Islet precursor cell (in vitro differentiated cells): ENCODE measurements at places on chromosomes 12 and 14.

GRCh38 chr14:105471297-105471821 is 3.3 kb upstream of the CRIP2 start:
- DNase-seq = no peak

- no peak for DNase-seq
Observed at GRCh38 chr14:85566603-85567002, 36.7 kb downstream of the FLRT2 start.

GRCh38 chr14:32230695-32231280 is 27.7 kb upstream of the RNU6-8 start:
- no peak for DNase-seq

DNA sequence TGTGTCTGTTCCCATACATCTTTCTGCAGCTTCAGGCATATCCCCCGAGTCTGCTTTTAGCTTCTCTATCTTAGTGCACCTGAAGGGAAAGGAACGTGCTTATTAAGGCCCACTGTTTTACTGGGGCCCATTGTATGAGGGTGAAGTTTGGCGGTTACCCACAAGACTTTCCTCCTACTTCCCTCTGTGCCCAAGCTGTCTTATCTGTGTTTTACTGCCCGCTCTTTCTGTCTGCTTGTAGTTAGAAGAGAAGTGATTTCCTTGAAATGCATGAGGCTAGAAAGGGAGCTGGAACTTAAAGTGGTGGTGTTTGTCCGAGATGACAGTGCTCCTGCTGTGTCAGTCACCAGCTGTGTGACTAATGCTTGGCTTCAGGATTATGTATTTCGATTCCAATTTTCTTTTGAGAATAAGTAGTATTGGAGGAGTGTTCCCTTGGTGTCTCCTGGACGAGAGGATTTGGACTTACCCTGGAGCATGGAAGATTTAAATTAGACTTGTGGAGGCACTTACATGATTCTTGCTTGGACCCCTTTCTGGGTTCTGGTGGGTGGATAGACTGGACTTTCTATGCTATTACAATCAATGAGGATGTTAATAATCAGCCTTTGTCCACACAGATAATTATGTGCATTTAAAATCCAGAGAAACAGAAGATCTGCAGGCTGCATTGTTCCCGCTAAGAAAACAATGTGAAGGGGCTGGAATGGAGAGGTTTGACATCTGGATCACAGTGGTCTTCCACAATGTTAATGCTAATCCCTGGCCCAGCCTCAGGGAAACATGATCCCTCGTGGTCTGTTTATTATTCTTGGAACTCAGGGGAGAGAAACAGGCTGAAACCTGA is 13.9 kb upstream of the KRT86 start:
- no peak for DNase-seq

DNA sequence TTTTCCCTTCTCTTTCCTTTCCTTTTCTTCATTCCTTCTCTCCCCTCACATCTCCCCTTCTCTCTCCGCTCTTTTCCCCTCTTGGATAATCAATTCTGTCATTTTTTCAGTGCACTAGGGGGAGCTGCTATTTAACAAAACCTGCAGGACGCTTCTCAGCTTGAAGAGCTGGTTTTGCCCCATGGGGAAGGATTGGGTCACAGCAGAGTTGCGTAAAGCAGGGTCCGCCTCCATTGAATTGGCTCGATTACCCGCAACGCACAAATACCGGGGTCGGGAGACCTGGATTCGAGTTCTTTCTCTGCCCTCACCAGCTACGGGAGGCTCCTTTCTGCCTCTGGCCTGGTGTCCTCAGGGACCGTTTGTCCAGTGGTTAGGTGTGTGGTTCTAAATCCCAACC is 42.1 kb upstream of the CHGA start:
- no peak for DNase-seq

- DNase-seq = no peak
Observed at GRCh38 chr12:51415931-51416330, 8.7 kb upstream of the SLC4A8 start.

- DNase-seq = no peak
Observed at GRCh38 chr12:94621662-94622359, 28.5 kb downstream of the TMCC3 start.

GRCh38 chr12:94550964-94551363 is 91.3 kb upstream of the CEP83 start:
- no peak for DNase-seq

- no peak for DNase-seq
Observed at GRCh38 chr14:55546212-55546874, 33.7 kb upstream of the KTN1 start.

- no peak for DNase-seq
Observed at GRCh38 chr12:108821407-108822397, 35.7 kb downstream of the SSH1 start.

DNA sequence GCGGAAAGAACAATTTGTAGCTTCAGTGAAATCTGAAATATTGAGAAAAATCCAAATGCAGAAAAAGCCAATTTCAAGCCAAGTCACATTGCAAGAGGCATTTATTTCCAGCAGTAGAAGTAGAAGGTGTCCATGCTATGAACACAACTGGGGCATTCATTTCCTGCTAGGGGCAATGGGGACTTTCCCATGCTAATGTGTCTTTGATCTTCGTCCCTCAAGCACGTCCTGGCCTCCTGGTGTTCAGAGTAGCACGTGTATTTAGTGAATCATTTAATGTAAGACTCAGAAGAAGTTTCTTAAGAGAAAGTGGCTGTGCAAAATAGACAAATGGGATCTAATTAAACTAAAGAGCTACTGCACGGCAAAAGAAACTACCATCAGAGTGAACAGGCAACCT is 267.9 kb downstream of the TMEM132C start:
- no peak for DNase-seq

DNA sequence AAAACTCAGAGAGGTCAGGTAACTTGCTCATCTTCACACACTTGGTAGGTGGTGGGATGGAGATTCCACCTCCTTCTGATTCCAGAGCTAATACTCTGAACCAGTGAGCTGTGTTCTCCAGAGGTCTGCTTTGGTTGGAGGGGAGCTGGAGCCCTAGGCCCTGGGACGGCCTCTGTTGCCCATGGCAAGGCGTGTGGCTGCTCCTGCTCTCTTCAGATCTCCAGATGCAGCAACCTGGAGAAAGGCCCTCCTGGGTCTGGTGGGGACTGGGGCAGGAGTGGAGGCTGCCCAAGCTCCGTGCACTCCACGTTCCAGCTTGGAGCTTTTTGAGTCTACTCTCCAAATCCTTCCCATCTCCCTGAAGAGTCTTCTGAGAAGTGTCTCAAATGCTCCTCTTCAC is 10.7 kb downstream of the CCND2 start:
- DNase-seq = peak; percentile 38

DNA sequence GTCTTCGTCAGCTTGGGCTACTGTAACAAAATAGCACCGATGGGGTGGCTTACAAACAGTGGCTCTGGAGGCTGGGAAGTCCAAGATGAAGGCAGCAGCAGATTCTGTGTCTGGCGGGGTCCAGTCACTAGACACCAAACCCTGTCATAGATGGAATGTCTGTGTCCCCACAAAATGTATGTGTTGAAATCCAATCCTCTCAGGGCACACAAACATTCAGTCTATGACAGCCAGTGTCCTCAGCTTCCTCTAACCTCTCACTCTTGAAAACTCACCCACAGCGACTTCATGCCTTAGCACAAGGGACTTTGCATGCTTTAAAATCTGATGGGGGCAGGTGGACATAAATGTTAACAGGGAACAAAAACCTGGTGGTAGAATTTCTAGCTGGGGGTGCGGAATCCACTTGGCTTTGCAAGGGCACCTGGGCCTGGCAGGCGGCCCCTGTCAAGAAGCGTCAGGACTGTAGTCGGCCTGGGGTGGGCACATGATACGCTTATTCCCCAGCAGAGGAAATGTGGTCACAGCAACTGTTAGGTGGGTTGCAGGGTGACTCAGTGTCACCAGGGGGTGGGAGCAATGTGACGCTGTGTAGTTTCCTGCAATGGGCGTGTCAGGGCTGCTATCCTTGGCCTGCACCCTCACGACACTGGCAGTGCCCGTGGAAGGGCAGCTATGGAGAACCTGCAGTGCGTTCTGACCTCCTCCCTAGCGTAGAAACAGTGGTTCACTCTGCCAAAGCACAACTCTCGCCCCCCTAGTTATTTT is 17.7 kb downstream of the RIN3 start:
- no peak for DNase-seq

- no peak for DNase-seq
Observed at GRCh38 chr12:20154052-20154451, 214.3 kb upstream of the PDE3A start.

GRCh38 chr12:25101092-25101445 is 93.9 kb downstream of the DNAI7 start:
- no peak for DNase-seq

DNA sequence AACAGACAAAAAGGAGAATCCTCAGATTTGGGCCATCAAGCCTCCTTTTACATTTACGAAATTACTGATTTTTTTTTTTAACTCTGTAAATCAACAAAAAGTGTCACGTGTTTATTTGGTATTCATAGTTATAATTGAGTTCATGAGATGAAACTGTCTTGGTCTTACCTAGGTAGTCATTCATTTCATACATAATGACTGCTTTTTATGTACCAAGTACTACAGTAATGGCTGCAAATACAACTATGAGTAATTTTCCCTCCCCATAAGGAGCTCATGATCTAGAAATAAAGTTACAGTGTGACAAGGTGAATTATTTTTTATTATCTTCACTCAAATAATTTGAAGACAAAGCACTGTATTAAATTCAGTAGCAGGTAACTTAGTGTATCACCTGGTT is 6.4 kb upstream of the TBK1 start:
- DNase-seq = no peak

- DNase-seq = no peak
Observed at GRCh38 chr14:27370775-27371174, 772.9 kb upstream of the NOVA1 start.

- no peak for DNase-seq
Observed at GRCh38 chr12:13472690-13473089, 276.2 kb downstream of the EMP1 start.

GRCh38 chr12:50070314-50071060 is 13.1 kb downstream of the ASIC1 start:
- DNase-seq = peak; percentile 96

- DNase-seq = no peak
Observed at GRCh38 chr12:107368586-107368985, 275.2 kb upstream of the CRY1 start.

DNA sequence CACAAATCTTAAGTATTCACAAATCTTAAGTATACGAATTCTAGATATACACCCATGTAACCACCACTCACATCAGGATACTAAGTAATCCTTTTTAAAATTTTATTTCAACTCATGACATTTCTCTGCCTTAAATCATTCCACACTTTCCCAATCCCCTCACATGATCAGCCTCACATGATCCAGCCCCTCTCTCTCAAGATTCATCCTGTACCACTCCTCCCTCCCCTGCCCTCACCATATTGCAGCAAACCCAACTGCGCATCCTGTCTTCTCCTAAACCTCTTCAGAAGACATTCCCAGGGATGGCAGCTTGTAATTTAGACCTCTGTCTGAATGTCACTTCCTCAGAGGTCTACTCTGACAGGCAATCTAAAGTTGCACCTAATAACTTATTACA is 1.7 kb upstream of the EIF4B start:
- peak; percentile 75 for DNase-seq

- peak; percentile 59 for DNase-seq
Observed at GRCh38 chr12:25436206-25437030, 116.7 kb downstream of the LMNTD1 start.

DNA sequence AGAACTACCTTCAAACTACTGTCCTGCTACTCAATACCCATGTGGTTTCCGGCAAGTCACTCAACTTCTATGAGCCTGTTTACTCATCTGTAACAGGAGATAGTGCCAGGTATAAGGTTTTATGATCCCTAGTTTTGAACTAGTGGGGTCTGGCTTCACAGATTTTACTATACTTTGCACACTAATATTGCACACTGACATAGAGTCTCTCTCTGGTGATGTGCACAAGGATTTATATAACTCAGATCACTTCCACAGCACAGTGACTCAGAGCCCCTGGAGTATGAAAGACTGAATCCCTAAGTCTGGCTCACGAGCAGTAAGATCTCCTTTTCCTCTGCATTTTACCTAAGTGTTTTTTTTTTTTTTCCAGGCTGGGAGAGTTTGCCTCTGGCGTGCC is 69.7 kb upstream of the SLC38A2 start:
- peak; percentile 63 for DNase-seq

DNA sequence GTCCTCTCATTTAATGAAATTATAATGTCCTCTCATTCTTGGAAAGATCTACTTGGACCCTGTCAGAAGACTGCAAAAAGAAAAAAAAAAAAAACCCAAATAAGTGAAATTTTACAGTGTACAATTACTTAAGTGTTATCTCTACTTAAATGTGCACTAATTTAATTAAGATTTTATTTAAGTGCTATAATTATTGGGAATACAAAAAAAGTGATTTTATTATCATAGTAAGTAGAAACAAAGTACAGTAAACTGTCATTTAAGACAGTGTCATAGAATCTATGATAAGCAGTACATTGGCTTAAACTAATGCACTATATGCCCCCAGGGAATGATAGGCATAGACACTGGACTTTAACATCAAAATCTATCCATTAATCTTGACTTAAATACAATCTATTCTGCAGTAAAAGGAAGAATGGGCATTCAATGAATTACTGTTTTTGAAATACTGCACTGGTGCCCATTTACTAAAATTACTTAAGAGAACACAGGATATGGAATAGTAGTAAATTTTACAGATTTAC is 23.3 kb downstream of the INSM2 start:
- no peak for DNase-seq

DNA sequence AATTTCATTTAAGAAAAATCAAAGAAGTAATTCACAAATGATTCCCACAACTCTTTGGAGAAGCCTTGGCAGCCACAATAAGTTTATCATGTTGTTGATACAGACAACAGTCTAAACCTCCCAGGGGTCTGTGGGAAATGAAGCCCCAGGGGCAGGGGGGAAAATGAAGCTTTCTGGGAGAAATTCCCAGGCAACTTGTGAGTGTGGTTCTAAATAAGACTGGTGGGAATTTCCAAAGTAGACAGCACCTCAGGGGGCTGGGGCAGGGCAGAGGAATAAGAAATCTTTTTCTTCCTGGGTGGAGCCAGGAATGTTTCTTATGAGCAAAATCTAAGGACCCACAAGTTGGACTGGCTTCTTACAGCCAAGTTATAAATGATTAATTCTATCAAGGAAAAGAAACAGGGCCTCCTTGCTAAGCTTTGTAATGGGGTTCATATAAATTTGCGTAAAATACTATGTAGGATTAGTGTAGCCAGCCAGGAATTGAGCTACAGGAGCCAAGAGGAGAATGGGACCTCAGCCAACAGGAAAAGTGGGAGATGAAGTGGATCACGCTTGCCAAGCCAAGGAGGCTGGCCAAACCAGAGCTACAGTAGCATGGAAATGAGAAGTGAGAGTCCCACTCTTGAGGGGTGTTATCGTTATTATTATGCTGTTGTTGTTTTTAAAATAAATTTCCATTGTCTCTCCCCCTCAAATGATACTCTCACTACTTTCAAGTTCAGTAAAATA is 182.9 kb upstream of the FAR2 start:
- DNase-seq = no peak
